ENCODE measurements at places on chromosomes 5 and 9.

DNA sequence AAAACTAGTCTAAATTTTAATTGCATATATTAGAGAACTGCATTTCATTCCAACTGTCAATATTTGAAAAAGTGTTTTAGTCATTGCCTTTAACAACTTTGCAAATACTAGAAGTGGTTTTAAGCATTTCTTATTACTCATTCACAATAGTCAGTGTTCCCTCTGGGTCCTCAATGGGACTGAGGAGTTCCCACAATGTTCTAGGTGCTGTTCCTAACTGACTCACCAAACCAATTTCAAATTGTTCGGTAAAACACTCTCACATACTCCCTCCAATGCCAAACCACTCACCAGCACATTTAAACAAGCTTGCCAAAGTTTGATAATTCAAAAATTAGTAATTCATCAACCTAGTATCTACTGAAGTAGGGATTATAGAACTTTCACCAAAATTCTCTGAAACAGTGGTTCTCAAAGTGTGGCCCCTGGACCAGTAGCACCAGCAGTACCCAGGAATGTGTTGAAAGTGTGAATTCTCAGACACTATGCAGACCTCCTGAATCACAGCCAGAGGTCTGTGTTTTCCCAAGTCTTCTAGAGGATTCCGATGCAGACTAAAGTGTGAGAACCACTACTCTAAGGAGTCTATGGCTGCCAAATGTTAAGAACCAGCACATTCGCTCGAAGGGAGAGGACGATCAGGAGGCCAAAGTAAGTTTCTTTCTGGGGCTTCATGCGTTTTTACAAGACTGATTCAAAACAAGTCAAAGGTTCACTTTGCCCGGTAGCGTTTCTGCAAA, 72.8 kb downstream of the APBA1 start:
- no peak for DNase-seq

DNA sequence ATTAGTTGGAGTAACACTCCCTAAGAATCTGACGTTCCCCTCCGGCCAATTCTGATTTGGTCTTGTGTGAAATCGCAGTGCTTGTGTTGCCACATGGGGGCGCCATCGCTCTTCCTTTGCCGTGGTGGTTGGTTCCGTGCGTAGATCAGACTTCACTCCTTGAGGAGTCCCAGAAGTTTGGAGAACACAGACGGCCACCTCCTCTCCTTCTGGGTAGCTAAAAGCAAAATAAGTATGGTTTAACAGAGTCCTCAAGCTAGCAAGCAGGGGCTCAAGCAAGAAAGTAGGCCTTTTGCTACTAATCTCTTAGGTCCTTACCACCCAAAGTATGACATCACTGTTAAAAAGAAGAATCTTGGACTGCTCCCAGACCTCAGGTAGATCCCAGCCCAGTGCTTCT, 59.5 kb downstream of the HSPA4 start:
- peak; percentile 45 for DNase-seq

- DNase-seq, result no peak
Observed at GRCh38 chr9:133563291-133563796, 28.8 kb downstream of the ADAMTSL2 start.

- DNase-seq, result no peak
Observed at GRCh38 chr9:106773750-106774149, 89.2 kb upstream of the ZNF462 start.

GRCh38 chr5:152592416-152592815, 187.3 kb upstream of the NMUR2 start:
- no peak for DNase-seq

GRCh38 chr9:86912210-86912609, 35.1 kb downstream of the GAS1 start:
- no peak for DNase-seq

DNA sequence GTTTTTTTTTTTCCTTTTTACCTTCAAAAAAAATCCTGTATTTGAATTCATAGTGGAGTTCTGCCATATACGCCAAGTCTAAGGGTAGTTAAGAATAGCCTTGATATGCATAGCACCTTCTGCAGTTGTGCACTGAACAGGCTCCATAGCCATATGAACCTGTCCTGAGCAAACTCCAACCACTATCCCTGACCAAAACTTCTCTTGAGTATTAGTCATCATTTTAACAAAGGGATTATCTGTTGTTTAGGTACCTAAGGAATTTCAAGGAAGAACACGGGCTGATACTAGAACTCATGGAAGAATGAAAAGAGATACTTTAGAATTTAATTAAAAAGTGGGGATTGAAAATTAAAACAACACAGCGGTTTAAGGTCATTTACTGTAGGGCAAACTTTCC, 1.9 kb upstream of the FBXO38 start:
- no peak for DNase-seq

GRCh38 chr5:67035098-67035740, 161.4 kb downstream of the CD180 start:
- no peak for DNase-seq

DNA sequence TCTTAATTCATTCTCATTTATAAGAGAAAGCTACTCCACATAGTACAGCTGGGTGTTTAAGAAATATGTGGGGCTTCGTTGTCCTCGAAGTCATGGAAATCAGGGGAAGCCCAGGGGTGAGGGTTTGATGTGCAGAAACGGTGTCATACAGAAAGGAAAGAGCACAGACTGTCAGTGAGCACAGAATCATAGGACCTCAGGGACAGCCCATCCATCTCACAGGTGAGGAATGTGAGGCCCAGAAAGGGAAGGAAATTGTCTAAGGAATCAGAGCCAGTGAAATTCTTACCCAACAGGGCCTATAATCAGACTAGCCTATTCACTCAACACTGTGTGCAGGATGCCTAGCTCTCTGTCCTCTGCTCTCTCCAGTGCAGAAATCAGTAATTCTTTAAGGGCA, 535.6 kb downstream of the SPOCK1 start:
- DNase-seq, result no peak

- DNase-seq, result no peak
Observed at GRCh38 chr9:37398464-37399025, 24.0 kb upstream of the GRHPR start.

GRCh38 chr9:100379862-100380261, 27.1 kb upstream of the TEX10 start:
- no peak for DNase-seq

DNA sequence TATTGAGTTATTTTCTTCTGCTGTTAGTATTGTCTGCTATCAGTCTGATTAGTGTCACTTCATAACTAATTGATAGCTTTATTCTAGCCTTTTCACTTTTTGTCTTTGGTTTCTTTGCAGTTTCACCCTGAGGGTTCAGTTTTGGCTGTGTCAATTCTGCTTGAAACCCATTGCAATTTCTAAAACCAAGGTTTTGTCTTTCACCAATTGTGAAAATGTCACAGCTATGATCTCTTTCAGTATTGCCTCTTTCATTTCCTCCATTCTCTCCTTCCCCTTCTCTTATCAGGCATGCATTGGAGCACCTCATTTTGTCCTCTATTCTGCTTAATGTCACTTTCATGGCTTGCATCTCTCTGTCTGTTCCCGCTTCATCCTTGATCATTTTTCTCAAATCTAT, 248.1 kb downstream of the YTHDC2 start:
- DNase-seq, result no peak
